DMS153 (cell line): ENCODE measurements at places on chromosomes 3 and 15.

- no peak for DNase-seq
Measured at GRCh38 chr3:155411500-155412223, 118.2 kb upstream of the STRIT1 start.

DNA sequence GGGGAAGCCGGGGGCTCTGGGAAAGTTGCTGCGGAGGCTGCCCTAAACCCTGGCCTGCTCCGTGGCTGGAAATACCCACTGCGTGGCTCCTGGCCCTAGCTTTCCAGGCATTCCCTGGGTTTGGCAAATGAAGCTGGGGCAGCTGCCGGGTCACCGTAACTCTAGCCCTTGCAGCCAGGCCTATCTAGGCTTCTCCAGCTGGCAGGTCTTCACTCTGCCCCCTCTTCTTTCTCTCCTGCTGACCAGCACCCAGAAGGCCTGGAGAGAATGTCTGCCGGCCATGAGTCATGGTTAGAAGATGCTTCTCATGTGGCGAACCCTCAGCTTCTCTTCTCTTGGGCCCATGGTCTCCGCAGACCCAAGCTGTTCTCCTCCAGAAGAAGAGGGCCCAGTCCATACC, 5.6 kb upstream of the DLL4 start:
- DNase-seq, result no peak

- no peak for DNase-seq
Measured at GRCh38 chr3:24522146-24522579, 27.5 kb upstream of the THRB start.

DNA sequence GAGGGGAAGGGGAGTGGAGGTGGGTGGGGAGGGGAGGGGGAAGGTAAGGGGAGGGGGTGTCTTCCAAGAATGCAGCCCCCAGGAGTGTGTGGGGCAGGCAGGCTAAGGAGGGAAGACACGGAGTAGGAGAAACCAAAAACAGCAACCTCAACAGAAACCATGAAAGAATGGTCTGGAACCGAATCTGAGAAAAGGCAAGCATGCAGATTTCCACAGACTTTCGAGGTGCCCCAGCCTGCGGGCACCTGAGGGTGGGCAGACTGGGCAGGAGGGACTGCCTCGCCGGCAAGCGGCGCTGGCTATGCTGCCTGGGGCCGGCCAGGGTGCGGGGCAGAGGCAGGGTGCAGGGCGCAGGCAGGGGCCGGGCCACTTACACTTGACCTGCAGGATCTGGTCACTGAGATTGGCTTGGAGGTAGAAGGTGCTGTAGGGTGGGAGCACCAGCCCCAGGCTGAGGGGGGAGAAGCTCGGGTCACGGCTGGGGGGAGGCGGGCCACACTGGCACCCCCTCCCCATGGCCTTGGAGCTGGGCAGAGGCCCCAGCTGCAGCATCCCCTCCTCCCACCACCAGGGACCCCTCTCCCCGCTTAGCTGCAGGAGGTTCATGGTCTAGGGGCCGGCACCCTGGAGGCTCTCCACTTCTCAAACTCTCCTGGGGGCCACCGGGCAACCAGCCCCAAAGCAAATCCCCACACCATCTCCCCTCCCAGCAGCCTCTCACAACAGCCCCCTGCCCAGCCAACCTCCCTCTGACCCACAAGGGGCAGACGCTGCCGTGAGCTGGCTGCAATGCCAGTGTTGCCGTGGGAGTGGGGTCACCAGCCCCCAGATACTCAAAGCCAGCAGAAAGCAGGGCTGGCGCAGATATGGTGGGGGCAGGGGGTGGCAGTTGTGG, 15.3 kb upstream of the TMEM115 start:
- DNase-seq, result no peak
